HS-27A (cell line): ENCODE measurements at places on chromosomes 13 and 19.

DNA sequence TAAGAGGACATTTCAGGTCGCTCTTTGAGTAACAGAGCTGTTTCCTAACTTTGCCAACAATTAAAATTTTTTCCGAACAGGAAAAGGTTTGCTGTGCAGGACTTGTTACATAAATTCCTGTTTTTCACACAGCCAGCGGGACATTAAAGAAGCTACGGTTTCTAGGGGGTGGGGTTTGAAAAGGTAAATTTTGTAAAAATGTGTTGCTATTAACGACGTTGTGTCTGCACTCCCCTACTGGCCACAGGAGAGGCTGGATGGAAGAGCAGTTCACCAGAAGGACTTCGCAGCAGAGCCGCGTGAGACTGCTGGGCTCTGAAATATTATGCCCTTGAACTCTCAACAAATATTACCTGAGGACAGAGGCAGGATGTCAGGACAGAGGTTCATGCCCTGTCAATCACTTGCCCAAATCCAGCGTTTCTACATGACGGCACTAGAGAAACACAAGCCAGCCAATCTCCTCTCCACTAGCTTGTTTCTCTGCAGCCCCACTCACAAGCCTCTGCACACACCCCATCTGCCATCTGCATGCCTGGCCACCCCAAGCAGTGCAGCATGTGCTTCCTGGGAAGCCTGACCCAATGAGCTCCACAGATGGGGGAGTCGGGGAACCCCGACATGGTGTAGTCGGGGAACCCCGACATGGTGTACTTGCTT lies 102.0 kb downstream of the FOXO1 start:
- DNase-seq = no peak

DNA sequence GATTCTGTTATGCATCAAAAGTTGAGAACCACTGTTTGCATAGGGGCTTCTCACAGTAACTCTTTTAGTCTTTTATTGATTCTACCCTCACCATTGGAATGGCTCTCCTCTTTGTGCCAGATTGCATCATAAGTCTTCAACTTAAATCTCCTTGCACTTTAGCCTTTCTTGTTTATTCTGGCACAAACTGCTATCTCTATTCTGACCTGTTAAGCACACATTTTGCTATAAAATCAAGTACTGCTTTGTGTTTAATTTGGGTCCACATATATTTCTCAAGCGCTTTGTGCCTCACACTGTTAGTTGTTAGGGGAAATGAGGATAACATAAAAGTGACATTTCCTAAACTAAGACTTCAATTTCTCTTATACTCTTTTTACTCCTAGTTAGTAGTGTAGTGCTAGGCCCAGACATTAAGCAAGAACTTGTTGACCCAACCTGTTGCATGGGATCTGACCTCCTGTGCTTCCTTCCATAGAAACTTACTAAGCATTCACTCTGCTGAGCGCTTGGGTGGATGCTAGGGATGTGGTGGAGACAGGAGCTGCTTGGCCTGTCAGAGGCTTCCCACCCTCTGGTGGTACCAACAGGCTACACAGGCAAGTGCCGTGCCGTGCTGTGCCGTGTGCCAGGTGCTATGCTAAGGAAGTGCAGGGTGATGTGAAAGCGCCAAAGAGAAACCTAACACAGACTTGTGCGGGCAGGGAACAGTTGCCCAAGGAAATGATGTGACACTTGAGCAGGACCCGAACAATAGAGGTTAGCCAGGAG lies 1.2 kb downstream of the UTP14C start:
- no peak for DNase-seq

GRCh38 chr19:29294343-29294811 lies 81.4 kb upstream of the UQCRFS1 start:
- DNase-seq = no peak

GRCh38 chr13:88979465-88980175 lies 1308.4 kb downstream of the SLITRK5 start:
- DNase-seq = no peak

GRCh38 chr13:66659701-66660467 lies 570.3 kb downstream of the PCDH9 start:
- DNase-seq = no peak

- DNase-seq = no peak
These were observed 608 bp downstream of the CD70 start for GRCh38 chr19:6590258-6590826.

- DNase-seq = no peak
These were observed 16.2 kb upstream of the FOXO1 start for GRCh38 chr13:40682449-40683240.

GRCh38 chr13:113365583-113365970 lies 1.6 kb upstream of the GRTP1 start:
- DNase-seq = no peak

DNA sequence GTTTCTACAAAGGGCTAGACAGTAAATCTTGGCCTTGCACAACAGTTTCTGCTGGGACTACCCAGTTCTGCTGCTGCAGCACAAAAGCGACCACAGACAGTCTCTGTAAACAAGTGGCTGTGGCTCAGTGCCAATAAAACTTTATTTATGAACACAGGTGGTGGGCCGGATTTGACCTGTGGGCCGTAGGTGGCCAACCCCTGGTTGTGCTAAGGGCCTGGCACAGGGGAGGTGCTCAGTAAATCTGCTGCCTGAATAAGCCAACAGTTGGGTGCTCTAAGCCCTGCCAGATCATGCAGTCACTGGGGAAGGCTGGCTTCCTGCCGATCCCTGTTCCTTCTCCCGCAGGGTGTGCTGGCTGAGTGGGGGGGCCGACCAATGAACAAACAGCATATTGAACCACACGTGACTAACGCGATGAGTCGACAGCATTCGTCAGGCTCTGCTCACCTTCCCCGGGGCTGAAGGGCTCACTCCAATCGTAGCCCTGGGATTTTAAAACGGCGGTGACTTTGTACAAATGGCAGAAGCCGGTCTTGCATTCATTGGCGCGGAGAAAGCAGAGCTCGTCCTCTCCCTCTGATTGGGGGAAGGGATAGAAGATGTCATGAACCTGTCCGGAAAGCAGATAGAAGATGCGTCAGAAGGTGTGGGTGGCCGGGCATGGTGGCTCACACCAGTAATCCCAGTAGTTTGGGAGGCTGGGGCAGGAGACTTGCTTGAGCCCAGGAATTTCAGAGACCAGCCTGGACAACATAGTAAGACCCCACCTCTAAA lies 24.3 kb upstream of the MYDGF start:
- DNase-seq = peak; percentile 57

GRCh38 chr13:79486433-79487188 lies 5.7 kb downstream of the NDFIP2 start:
- no peak for DNase-seq

- DNase-seq = no peak
These were observed 1.1 kb downstream of the TNNI3 start for GRCh38 chr19:55156202-55157063.

GRCh38 chr13:110443622-110444225 lies 117.8 kb downstream of the RAB20 start:
- DNase-seq = no peak

GRCh38 chr13:27355894-27356293 lies 68.5 kb upstream of the GTF3A start:
- DNase-seq = no peak

DNA sequence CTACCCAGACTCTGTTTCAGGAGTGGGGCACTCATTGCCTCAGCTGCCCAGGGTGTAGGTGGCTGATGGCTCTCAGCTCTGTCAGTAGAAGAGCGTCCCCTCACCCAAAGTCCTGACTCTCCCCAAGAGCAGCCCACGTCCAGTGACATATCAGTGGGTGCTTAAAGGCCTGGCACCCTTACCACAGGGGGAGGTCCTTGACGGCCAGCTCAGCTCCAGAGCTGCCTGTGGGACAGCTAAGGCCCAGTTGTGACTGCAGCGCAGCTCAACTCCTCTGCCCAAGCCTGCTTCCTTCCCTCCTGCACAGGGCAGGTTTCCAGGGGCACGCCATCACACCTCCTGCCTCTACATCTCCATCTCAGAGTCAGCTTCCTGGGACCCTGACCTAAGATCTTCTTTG lies 32.4 kb downstream of the GRIK5 start:
- no peak for DNase-seq

DNA sequence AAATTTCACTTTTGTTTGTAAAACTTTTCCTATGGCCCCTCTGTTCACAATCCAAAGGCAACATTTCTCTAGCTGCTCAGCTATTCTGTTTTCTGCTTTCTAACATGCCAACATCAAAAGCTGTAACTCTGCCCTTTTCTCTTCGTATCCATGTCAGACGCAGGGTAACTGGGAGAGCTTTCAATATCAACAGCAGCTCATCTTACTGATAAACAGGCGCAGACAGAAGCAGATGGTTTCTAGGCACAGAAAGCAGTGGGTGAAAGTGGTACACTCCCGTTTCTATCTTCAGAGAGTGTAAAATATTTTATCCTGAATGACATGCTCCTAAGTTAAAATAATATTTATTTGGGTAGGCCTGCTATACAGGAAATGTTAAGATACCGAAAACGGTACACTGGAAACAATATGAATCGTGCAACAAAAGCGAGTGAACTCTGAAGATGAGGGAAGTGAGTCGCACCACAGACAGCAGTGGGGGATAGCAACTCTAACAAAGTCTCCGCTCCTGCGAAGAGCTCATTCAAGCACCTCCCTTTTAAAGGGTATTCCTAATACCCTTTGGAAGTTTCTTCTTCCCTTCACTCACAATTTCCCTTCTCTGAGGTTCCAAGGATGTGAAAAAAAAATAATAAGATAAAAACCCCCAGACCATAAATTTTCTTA lies 798.3 kb downstream of the GPC5 start:
- DNase-seq = no peak

DNA sequence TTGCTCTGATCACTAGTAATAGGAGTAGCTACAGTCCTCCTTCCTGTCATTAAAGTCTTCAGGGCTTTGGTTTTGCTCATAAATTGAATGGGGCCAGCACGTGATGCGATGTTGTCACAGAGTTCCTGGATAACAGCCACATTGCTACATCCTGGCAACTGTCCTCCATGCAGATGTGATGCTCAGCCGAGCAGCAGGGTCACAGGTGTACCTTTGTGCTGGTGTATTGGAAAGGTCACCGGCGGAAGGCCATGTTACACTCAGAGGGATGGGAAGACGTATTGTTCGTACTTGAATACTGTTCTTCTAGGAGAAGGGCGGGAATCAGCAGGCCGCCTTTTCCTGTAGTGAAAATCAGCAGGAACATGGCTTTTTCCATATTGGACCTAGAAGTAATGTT lies 713.8 kb upstream of the GPC6 start:
- DNase-seq = no peak

DNA sequence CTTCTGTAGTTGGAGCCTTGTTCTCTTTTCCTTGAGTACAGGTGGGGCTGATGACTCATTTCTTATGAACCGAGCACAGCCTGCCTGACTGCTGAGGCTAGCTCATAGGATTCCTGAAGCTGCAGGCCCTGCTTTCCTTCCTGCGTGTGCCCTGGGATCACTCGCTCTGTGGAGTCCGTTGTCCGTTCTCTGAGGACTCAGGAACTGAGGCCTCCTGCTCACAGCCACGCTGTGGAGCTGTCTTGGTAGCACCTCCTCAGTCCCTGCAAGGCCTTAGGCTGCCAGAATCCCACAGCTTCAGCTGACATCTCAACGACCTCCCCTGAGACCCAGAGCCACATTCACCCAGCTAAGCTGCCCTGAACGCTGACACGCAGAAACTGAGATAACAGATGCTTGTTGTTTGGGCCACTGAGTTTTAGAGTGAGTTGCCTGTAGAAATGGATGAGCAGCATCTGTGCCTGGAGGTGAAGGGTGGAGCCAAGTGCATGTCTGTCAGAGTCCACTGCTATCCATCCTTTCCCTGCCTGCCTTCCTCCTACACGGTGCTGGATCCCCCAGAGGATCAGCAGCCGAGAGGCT lies 72.9 kb downstream of the ARHGEF7 start:
- no peak for DNase-seq

DNA sequence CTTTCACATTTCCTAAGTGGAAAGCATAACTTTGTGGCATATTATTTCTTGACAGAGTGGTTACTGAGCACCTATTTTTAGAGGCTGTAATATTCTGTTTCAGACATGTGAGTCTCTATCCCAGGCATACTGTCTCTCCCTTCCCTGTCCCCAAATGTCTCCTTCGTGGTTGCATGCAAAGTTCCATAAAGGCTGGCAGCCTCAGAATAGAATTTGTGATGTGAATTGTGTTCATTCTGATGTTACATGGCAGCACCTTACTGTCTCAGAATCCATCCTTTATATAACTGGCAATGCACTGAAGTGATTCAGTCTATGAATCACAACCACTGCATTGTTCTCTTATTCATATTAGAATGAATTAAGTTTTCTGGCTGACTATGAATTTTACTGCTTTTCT lies 89.0 kb upstream of the SLC7A1 start:
- DNase-seq = no peak

- no peak for DNase-seq
These were observed 254.3 kb downstream of the NDFIP2 start for GRCh38 chr13:79735228-79735627.

GRCh38 chr19:51417810-51418157 lies 342 bp upstream of the SIGLEC10 start:
- no peak for DNase-seq

GRCh38 chr13:21059641-21060337 lies 1.6 kb downstream of the LATS2 start:
- no peak for DNase-seq

- DNase-seq = no peak
These were observed 116.6 kb upstream of the RNF113B start for GRCh38 chr13:98293570-98294142.

DNA sequence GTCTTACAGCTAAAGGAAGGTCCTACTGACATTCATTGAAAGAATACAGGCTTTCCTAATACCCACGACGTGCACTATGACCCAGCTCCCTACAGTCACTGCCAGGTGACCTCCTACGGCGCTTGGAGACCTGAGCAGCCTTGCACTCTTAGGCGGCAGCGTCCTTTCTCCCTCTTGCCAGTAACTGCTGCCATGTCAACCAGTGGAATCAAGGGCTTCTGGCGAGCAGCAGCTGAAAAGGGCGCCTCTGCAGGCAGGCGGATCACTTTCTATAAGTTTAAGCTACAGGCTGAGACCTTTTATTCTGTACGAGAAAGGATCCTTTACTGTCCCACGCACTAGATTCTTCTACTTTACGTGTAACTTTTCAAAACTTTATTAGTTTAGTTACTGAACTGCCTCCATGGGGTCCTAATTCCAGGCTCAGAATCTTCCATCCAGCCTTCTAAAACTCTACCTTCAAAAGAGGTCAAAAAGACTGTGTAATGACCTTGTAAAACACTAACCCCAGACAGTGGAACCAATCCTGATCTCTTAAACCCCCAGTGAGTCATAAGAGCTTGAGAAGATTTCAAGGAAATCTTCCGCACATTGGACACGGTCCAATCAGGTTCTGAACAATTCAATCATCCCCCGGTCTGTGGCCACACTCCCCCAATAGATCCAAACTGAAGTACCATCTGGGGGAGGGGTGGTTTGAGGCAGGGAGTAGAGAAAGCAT lies 1.9 kb downstream of the KCTD12 start:
- DNase-seq = no peak

DNA sequence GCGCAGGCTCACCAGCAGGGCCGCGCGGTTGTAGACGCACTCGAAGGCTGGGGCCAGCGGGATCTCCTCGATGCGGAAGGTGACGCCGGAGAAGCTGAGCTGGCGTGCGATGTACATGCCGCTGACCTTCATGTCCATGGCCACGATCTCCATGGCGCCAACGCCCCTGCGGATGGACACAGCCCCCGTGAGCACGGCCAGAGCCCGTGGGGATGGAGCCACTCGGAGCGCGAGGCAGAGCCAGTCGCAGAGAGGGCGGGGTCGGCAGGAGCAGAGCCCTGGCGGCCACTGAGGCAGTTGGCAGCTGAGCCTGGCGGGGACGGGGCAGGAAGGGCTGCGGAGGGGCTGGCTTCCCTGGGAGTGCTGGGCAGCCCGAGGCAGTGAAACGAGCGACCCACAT lies 15.2 kb downstream of the GPX4 start:
- no peak for DNase-seq

- DNase-seq = peak; percentile 84
These were observed 35.6 kb upstream of the ZNF599 start for GRCh38 chr19:34808566-34808965.

GRCh38 chr13:45349438-45349837 lies 8.5 kb upstream of the TPT1 start:
- DNase-seq = no peak
